ENCODE measurements at places on chromosomes 7 and 10.

- DNase-seq = no peak
Measured at GRCh38 chr7:132149436-132150304, 426.6 kb downstream of the PLXNA4 start.

GRCh38 chr7:132501956-132502355, 74.3 kb downstream of the PLXNA4 start:
- no peak for DNase-seq

DNA sequence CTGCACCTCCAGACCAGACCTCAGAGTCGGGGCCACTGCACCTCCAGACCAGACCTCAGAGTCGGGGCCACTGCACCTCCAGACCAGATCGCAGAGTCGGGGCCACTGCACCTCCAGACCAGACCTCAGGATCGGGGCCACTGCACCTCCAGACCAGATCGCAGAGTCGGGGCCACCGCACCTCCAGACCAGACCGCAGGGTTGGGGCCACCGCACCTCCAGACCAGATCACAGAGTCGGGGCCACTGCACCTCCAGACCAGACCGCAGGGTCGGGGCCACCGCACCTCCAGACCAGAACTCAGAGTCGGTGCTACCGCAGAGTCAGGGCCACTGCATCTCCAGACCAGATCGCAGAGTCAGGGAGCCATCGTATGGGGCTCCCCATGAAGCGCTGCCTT, 105.9 kb downstream of the ACTR3B start:
- no peak for DNase-seq

GRCh38 chr7:37988721-37989650, 68.5 kb downstream of the EPDR1 start:
- DNase-seq = no peak

GRCh38 chr10:51808187-51808586, 108.8 kb upstream of the CSTF2T start:
- no peak for DNase-seq

GRCh38 chr10:62096256-62096933, 172.2 kb downstream of the RTKN2 start:
- no peak for DNase-seq

DNA sequence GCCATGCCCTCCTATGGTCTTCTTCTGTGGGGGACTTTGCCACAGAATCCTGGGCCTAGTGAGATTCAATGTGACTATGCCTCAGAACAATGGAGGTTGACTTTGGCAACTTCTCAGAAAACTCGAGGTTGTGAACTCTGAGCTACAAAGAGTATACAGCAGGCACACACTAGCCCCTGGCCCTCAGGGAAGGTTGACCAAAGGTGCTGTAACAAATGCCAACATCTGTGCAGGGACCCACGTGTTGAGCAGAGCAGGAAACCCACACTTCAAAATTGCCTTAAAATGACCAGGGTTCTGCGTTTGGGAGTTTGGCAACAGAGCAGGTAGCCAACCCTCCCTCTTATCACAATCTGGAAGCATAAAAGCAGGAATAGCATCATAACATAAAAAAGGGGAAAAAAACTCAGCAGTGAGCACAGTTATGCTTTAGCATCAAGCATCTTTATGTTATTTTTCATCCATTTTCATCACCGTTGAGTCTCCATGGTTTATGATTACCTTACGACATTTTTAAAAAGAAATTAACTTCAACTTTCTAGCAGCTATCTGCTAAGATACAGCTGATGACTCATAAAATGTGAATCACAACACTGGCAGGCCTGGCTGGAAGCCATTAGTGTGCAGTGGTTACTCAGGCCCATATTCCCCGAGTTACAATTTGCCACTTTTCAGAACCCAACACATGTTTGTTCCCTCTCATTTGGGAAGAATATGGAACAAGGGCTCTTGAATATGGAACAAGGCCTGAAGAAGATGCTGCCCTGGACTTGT, 11.1 kb downstream of the PRLHR start:
- no peak for DNase-seq

DNA sequence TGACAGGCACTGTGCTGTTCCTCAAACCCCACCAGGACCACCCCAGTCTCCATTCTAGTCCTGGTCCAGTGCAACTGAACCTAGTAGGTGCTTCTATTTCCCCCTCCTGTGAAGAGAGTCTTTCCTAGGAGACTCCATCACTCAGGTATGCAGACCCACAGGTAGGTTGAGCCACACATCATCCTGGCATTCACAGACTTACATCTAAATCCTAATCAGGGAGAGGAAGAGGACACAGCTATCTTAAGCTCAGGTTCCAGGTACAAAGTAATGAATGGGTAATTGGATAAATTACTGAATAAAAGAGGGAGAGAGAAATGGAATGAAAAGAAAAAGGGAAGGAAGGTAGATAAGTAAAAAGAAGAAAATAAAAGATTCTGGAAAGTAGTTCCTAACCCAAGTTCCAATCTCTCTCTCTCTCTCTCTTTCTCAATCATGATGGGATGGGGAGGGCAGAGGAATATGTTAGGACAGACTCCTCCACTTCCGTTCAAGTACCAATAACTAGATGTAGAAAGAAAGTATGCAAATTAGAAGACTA, 139.8 kb upstream of the NAMPT start:
- no peak for DNase-seq

DNA sequence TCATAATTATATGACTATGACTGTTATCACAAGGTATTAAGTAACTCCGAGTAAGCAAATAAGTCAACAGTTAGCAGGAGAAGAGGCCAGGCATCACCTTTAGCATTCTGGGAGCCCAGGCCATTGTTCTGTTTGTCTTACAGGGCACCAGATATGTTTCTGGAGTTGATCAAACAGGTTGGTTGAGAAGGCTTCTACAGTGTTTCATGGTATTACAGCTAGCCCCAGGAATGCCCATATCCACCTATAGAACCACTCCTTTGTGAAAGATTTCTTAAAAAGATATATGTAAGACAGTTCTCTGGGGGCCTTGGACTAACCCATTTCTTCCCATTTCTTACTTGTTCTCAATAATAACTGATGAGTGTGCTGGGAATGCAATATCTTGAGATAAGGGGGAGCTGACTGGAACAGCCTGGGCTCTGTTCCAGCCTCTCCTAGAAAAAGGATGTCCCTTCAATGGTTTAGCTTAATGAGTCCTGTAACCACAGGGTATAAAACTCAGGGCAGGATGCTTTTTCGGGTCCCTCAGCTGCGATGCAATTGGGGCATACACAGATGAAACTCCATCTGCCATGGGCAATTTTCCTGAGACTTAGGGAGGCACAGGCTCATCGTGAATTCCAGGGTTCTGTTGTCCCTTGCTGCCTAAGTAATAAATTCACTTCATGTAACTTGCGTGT, 286.4 kb downstream of the BAMBI start:
- DNase-seq = no peak

DNA sequence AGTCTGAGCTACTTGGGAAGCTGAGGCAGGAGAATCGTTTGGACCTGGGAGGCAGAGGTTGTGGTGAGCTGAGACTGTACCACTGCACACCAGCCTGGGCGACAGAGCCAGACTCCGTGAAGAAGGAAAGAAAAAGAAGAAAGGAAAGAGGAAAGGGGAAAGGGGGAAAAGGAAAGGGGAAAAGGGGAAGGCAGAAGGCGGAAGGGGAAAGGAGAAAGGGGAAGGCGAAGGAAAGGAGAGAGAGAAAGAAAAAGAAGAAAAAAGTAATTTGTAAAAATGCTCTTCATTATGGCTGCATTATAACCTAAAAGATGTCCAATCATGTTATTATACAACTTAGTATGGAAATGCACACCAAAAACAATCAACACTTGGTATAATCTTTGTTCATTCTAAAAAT, 110.2 kb downstream of the SRPK2 start:
- no peak for DNase-seq

- DNase-seq = no peak
Measured at GRCh38 chr10:54434782-54435181, 366.2 kb downstream of the PCDH15 start.

Data from hematopoietic multipotent progenitor cell treated with erythropoietin and hydrocortisone succinate and interleukin-3 and kit ligand, for 8 days (in vitro differentiated cells).